ENCODE measurements at places on chromosomes 5 and 9.
A peak's percentile ranks its signal among the peaks of the same experiment; 100 is the strongest.

DNA sequence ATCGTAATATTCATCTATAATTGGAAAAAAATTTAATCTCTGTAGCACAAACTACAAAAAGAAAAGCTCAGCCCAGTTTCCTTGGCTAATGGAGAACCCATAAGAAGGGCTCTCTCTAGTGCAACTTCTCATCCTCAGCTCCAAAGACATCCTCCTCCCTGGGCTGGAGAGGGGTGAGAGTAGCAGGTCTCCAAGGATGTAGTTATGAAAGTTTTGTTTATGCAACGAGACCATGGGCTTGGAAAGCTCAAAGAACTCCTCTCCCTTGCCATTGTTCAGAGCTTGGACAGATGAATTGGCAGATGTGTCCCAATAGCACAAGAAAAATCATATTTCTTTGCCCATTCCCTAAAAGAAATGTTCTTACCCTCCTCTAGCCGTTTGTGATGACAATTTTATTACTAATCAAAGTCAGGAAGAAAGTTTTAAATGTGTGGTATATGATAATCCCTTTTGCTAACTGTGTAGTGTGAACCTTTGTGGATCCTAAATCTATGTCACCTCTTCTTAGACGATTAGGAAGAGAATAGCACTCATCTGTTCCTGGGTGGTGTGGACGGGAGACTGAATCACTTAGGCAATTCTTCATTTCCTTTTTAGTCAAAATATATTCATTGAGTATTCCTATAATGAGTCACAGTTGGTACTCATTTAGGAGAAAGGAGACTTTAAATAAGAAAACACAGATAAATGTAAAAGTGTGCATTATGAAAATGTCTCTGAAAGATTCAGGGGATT, 52.2 kb downstream of the GARNL3 start:
- no peak for DNase-seq

DNA sequence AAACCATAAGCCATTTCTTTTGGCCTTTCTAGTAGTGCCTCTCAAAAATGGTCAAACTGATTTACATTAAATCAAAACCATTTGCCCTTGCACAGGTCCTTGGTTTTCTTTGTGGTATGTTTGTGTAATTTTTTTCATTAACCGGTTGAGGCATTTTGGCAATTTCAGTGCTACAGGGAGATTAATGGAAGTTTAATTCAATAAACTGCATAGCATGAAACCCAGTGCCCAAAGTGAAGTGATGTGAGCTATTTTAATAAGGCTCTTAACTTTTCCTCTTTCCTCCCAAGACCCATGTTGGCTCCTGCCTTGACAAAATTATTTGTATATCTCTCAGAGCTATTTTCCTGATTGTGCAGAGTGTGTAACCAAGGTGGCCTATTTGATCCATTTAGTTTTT, 326.2 kb upstream of the SEMA6A start:
- no peak for DNase-seq

DNA sequence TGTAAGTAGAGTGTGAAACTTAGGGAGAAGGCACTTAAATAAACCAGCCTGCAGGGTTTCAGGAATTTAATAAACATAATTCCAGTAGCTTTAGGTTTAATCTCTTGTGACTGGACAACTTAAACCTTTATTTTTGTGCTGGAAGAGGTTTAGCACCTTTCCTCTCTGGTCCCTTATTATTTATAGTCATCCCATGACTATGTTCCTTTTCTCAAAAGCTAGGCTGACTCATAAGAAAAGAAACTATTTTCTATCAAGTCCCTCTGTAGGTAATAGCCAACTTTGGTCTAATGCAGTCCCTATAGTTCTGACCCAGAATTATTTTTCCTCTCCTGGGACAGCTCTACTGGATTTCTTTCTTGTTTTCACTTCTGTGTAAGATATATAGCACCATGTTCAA, 588.9 kb downstream of the NR2F1-AS1 start:
- no peak for DNase-seq

GRCh38 chr9:29714860-29715259, 2141.6 kb upstream of the C9orf72 start:
- no peak for DNase-seq

DNA sequence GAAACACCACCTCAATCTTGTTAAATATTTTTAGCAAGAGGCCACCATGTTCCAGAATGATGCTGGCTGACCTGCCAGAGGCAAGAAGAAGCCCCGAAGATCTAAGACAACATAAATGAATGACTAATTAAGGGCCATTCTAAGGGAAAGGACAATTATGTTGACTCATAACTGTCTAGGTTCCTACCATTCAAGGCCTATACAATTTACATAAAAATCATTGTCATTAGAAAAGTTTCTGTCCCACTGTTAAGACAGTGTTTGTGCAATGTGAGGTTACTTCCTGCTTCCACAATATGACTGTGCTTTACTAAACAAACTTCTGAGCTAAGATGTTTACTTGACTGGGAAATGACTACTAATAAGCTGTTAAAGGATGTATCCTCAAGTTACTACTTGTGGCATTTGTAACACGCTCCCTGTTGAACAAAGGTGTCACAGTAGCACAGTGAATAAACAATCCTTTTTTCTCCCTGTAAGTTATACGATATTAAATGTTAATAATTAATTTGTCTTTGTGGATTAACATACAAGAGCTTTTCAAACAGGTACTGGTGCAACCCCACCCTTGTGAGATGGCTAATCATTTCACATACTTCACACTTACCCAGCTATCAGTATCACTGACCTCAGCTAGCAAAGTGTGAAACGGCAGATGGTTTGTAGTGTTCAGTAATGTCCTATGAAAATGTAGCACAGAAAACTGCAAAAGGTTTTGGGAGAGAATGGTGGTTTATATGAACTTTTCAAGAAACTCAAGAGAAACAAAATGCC, 195.8 kb downstream of the EFNA5 start:
- DNase-seq = no peak

DNA sequence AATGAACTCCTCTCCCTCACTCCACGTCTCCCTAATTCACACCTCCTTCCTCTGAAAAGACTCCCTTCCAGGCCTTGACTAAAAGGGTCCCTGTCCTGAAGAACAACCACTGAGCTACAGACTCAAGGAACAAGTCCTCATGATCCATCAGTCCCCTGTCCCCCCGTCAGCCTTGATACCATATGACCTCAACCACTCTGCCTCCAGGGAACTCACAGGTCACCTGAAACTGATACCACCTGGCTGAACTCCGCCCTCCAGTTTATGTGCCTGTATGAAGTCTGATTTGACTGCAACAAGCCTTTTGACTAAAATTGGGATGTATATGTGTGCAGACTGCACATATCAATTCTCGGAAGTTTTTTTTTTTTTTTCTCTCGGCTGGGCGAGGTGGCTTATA, 88.7 kb downstream of the UGCG start:
- DNase-seq = no peak

GRCh38 chr9:137270929-137271695, 6.4 kb upstream of the TOR4A start:
- no peak for DNase-seq

DNA sequence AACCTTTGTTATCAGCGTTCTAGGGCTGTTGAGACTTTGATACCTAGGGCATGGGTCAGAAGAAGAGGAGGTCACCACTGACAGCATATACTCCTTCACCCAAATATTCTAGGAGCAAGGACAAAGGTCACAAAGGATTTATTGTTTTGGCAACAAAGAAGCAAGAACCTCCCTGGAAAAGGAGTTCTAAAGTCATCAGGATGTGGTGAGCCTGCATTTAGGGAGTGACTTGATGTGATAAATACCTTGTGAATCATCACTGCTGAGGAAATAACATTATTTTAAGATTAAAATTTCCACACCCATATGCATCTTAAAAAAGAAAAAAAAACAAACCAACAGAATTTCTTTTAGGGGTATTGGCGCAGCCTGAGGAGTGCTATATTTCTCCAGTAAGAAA, 13.9 kb downstream of the IFNA1 start:
- no peak for DNase-seq

DNA sequence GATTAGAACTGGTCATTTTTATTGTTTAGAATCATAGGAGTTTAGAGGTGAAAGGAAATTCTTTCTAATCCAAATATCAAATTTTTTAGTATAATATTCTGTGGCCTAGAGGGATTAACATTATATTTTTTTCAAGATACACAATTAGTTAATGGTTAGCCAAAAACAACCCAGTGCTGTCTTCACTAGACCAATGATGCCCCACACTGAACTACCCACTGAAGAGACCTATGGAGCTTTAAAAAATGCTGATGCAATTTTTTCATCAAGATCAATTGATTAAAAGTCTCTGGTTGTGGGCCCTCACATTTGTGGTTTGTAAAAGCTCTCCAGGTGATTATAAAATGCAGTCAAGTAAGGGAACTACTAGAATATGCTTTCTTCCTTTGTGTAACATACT, 274.1 kb upstream of the C9orf72 start:
- DNase-seq = no peak

- no peak for DNase-seq
Observed at GRCh38 chr5:5738797-5739489, 316.5 kb downstream of the ICE1 start.

DNA sequence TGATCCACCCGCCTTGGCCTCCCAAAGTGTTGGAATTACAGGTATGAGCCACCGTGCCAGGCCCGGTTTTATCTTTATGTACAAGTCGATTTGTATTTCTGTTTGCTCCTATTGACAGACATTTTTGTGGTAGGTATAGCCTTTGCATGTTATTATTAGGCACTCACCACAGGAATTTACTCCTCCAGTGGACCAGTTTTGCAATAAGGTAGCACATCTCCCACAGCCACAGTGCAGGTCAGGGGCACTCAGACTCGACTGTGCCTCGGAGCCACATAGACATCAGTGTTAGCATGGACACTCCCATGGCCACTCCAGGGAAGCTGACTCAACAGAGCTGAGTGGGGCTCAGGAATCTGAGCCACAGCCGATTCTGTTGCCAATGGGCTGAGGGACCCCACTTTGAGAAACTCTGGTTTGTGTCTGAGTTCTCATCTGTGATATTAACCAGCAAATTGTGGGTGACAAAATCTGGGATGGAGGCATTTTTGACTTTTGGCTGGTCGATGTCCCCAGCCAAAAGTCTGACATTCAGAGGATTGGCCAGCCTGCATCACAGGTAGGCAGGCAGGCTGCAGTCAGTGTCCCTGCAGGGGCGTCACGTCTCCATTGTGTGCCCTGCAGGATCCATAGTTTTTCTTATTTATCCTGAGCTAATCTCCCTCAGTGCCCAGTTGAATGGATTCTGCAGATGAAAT, 15.0 kb upstream of the SHB start:
- no peak for DNase-seq

DNA sequence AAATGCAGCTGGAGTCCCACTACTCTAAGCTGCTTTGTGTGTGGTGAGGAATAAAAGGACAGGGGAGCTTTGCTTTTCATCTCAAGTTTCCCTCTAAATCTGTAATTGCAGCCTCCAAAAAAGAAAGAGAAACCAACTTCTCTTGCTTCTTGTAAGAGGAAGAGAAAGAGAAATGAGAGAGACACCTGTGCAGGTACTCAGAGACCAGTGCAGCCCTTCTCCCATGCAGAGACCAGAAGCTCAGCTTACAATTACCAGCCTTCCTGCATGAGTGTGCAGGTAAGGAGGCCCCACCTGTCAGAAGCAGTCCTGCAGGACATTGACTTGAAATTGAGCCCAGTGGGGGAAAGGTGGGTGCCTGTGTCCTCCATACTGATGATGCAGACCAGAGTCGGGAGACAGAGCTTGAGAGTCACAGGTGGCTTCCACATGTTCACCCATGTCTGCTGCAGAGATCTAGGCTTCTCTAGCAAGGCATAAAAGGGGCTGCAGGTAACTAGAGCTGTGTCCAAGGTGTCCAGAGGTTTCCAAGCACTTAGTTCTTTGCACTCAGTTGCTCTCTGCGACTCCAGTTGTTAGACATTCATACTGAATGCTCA, 15.3 kb upstream of the MED10 start:
- DNase-seq = no peak

GRCh38 chr9:107870927-107871680, 381.5 kb upstream of the KLF4 start:
- no peak for DNase-seq

DNA sequence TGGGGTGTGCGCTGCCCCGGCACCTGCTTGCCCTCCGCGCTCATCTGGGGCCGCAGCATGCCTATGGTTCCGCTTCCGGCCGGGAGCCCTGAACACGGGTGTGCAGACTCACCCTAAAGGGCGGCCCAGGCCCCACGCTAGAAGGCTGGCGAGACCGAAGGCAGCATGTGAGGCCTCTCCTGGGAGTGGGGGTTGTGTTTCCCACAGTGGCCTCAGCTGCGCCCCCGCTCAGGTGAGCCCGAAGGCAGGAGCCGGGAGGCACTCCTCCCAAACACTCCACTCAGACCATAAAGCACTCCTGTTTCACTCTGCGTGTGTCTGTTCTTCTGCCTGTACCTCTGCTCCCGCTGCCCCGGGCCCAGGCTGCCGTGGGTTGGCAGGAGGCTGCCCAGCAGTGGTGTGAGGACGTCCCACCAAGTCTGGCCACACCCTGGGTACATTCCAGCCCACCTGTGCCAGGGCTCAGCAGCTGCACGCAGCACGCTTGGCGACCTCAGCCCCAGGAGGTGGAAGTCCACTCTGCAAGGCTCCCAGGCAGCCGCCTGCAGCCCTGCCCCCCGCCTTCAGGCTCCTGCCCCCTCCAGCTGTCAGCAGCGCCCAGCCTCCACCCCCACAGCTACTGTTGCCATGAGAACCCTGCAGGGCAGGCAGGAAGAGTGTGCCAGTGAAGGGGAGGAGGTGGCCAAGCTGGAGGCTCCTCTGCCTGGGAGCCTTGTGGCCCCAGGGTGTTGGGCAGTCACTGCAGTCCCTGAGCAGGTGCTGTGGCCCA, 1.2 kb upstream of the AJM1 start:
- DNase-seq = peak; percentile 22

GRCh38 chr9:2565676-2566340, 55.8 kb upstream of the VLDLR start:
- DNase-seq = no peak

- no peak for DNase-seq
Observed at GRCh38 chr9:21854594-21854993, 52.2 kb downstream of the MTAP start.

DNA sequence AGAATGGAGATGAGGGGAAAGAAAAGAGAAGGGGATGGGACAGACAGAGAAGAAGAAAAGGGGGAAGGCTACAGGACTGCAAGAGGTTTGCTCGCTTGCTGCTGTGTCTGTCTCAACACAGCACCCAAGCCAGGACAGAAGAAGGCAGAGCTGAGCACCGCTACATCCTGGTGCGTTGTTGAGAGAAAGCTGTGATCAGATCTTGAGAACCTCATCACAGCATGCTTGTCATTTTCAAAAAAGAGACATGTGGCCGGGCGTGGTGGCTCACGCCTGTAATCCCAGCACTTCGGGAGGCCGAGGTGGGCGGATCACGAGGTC, 110.9 kb downstream of the NXNL2 start:
- DNase-seq = no peak
